ENCODE measurements at places on chromosomes 3 and 15.
A peak's percentile ranks its signal among the peaks of the same experiment; 100 is the strongest.

- no peak for DNase-seq
Observed at GRCh38 chr3:59946401-59946800, 896.6 kb upstream of the CFAP20DC start.

- DNase-seq = no peak
Observed at GRCh38 chr3:128761392-128761791, 35.4 kb downstream of the RAB7A start.

GRCh38 chr15:71841563-71841962 lies 31.2 kb downstream of the NR2E3 start:
- DNase-seq = no peak

- no peak for DNase-seq
Observed at GRCh38 chr15:74251131-74251811, 15.1 kb downstream of the CCDC33 start.

DNA sequence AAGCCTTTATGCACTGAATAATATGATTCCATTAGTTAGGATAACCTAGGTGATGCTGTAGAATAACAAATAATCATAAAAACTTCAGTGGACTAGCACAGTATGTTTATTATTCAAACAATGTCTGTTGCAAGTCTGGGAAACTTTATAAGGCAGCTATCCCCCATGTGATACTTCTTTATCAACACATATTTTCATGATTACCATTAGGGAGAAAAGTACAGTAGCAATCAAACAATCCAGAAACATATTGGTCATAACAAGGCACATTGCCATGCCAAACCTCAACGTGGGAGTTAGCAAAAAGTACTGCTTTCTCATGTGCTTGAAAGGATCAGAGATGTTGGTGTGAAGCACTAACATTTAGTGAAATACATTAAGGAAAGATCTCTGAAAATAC lies 35.5 kb downstream of the EOMES start:
- peak; percentile 77 for DNase-seq

DNA sequence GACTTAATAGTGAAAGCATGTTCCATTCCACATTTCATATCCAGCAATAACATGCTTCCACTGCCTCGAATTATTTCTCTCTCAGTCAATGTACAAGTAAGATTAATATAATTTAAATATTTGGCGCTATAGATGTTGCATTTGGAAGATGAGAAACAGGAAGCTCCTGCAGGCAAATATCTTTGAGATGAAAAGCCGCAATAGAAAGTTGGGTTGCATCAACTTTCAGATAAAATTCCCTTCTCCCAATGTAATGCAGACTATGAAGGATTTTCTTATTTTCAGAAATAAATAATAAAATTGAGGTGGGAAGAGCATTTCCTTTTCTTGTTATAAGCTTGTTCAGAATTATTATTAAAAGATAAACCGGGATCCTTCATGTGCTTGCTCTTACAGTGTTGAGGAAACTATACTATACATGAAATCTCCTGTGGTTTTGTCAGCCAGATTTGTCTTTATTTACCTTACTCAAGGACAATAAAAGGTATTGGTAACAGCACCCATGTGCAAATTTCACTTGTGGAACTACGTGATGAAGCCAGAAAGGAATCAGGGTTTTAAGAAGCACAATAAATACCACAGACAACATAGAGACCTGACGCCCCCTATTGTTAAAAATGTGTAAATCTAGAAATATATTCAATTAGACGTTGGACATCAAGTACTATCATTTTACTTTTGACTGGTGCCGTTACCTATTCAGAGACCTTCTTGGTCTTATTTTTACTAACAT lies 307.0 kb downstream of the ARPP21 start:
- peak; percentile 50 for DNase-seq

DNA sequence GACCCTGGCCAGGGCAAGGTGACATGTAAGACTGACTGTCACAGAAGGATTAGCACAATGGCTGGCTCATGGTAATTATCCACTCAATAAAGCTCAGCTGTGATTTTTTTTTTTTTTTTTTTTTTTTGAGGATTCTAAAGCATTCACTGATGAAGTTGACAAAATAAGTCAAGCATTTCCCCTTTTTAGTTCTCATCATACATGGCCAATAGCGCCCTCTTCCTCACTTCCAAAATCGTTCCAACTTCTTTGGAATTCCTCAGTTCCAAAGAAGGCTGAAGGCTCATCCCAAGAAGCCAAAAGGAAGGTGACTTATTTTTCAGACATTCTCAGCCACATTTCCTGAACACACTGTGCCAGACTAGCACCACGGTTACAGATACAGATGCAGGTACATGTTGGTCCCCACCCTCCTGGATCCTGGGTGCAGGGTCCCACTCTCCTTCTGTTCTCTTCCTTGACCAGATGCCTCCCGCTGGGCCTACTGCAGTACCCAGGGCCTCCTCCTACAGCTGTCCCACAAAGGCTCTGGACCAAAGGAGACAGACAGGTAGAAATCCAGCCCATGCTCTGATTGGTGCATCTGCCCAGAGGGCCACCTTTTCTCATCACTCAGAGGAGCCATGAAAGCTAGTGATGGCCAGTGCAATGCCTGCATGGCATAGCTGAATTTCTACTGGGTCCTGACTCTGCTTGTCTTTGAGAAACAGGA lies 202.6 kb downstream of the UACA start:
- DNase-seq = no peak

DNA sequence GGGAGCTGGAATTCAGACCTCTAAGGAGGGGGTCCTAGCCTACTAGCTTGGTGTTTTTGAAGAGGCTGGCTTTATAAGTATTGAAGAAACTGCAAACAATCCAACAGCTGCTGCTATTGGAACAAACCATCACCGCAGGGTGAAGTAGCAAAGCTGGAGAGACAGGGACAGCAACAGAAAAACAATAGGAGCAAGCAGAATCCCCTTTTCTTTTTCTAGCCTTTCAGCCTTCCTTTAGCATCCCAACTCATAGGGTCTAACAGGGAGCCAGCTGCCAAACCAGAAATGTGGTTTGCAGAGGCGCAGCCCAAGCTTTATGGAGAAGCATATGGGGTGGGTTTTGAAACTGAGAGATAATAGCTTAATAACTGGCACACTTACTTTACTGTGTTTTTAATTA lies 106.2 kb upstream of the CHMP2B start:
- no peak for DNase-seq

- peak; percentile 96 for DNase-seq
Observed at GRCh38 chr15:69760890-69761568, 308.4 kb downstream of the RPLP1 start.

DNA sequence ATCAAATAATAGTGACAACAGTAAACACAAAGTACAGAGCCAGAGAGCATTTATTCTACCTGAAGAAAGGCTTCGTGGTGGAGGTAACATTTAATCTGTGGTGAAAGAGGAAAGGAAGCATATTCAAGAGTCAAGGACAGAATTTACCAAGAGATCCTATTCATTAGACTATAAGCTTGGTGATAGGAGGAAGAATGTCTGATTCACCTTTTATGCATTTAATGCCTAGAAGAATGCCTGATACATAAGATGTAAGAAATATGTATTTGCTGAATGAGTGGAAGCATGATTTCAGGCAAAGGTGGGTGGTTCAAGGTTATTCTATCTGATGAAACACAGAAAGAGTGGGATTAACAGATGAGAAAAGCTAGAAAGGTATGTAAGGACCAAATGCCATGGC lies 119.8 kb downstream of the SERPINI1 start:
- DNase-seq = no peak

DNA sequence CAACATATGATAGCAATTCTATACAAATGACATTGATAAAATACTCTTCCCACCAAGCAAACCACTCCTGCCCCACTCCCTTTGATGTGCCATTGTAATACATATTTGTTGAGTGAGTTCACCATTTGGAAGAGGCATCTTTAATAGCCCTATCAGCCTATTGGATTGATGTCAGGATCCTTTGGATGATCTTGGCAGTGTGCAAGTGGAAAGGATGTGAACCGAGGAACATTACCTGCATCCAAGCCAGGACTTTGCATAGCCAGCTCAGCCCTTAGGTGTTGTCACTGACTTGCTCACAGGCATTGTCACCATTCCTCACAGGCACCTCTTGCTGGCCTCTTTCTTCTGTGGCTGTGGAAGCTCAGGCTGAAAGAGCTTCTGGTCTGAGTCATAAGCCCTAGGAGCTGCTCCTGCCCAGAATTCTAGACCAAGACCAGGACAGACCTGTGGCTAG lies 16.5 kb upstream of the TIMP4 start:
- no peak for DNase-seq

DNA sequence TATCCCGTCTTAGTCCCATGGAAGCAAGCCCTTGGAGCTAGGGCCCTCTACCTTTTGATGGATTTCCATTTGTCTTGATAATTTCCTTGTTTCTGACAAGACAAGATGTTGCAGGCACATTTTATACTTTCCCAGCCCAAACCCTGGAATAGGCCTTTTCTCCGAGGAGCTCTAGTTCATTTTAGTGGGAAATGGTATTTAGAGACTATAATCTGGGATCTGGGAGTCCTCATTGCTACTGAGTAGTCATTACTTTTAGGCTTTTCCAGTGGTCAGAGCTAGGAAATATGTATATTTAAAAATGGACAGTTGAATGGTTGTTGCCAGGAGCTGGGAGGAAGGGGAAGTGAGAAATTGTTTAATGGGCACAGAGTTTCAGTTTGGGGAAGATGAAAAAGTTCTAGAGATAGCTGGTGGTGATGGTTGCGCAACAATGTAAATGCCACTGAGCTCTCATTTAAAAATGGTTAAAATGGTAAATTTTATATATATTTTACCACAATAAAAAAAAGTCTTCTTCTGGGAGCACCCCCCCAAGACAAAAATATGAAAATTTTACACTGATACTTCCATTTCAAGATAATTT lies 31.6 kb downstream of the MLH1 start:
- no peak for DNase-seq

DNA sequence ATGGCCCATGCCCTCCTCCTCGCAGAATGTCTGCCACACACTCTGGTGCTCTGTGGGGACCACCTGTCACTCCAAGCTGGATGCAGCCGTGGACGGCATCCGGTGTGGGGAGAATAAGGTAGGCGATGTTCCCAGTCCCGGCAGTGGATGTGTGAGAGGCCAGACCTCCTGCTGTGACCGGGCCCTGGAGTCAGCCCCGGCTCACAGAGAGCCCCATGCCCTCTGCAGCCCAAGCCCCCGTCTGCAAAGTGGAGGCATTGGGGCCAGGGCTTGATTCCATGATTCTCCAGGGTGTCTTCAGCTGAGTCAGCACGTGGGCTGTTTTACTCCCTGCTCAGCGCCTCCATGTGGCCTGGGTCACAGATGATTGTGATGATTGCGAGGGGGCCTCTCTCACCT lies 32.2 kb downstream of the GOLGA6L10 start:
- no peak for DNase-seq

- peak; percentile 78 for DNase-seq
Observed at GRCh38 chr15:38176155-38176554, 76.5 kb upstream of the SPRED1 start.

DNA sequence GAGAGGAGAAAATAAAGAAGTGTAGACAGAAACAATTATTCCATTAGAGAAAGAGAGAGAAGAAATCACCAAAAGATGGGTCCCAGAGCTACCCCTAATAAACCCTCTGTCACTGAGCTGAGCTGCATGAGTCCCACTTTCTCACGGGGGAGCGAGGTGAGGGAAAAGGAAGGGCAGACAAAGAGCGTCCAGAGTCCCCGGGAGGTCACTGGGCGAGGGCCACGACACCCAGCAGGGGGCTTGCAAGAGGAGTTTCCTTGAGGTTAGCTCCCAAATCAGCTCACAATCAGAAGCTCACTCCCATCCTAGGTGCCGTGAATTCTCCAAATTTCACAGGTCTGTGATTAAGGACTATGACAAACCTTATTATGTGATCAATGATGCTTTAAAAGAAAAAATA lies 62.3 kb downstream of the XXYLT1 start:
- no peak for DNase-seq

- no peak for DNase-seq
Observed at GRCh38 chr3:68703066-68703465, 229.3 kb downstream of the TAFA4 start.

DNA sequence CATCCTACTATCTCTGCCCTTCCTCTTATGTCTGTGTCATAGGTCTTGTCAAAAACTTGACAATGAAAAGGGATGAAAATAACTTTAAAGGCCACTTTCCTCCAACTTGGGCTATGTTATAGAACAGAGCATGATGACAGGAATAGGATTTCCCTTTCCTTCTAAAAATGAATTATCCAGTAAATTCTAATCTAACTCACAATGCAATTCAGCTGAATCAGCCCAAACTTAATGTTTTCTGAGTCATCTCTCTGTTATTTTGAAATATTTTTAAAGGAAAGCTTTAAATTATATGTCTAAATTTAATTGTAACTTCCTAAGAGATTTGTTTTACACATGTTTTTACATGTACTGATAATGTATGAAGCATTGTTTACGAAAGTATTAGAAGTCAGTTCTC lies 258.5 kb downstream of the BBX start:
- DNase-seq = peak; percentile 8

DNA sequence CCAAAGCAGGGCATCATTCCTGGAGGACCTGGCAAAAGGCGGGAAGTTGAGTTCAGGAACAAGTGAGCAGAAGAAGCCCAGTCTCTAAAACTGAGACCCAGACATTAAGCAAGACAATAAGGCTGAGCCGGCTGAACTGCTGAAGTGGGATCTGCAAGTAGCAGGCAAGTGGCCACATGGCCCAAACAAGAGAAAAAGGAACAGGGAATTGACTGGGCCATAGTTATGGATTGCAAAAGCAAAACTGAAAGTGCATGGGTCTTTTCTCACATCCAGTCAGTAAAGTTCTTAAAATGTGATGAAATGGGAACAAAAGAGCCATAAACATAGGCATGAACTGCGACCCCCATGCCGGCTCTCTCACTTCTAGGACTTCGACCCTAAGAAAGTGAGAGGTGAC lies 101.2 kb downstream of the SCN11A start:
- no peak for DNase-seq

DNA sequence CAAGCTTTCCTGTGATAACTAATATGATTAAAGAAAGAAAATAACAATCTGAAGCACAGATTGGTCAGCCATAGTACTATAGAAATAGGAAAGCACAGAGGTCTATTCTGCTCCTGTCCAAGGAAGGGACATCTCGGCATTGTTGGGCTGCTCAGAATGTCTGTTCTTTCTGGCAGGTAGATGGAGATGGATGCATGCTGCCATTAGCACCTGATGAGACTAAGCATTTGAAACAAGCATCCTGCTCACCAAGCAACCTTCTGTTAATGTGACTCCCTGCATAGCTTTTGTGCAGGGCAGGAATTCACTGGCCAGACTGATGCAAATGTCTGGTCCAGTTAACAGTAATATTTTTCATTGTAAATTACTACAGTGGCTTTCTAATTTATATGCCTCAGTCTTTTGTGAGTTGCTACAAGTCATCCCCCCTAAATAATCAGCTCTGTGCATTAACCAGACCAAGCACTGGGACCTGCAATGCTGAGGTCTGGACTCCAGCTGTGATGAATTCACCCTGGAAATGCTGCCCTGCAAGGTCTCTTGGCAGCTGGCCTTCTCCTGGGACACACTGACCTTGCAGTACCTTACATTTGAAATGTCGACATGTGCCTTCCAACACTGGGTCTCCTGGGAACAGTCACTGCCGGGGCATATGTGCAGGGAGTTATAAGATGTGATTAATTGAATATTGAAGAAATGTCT lies 1123.7 kb downstream of the IGSF11 start:
- no peak for DNase-seq

- peak; percentile 95 for DNase-seq
Observed at GRCh38 chr15:75104804-75105557, 81.6 kb downstream of the PPCDC start.

- DNase-seq = peak; percentile 10
Observed at GRCh38 chr3:66083784-66084213, 45.1 kb upstream of the MAGI1 start.

- DNase-seq = no peak
Observed at GRCh38 chr15:89976246-89976600, 24.9 kb upstream of the ZNF710 start.

- no peak for DNase-seq
Observed at GRCh38 chr3:40663280-40663679, 138.5 kb downstream of the ZNF621 start.

- peak; percentile 52 for DNase-seq
Observed at GRCh38 chr3:157327018-157327417, 109.6 kb upstream of the PTX3 start.
